D341Med (cell line): ENCODE measurements at places on chromosomes 3 and 15.

- peak; percentile 98 for DNase-seq
Observed at GRCh38 chr15:74937590-74938371, at the start of gene COX5A. Gene COX5A (minus strand): TSS chr15:74938073. CDS start chr15:74938014, 59 bp downstream.

DNA sequence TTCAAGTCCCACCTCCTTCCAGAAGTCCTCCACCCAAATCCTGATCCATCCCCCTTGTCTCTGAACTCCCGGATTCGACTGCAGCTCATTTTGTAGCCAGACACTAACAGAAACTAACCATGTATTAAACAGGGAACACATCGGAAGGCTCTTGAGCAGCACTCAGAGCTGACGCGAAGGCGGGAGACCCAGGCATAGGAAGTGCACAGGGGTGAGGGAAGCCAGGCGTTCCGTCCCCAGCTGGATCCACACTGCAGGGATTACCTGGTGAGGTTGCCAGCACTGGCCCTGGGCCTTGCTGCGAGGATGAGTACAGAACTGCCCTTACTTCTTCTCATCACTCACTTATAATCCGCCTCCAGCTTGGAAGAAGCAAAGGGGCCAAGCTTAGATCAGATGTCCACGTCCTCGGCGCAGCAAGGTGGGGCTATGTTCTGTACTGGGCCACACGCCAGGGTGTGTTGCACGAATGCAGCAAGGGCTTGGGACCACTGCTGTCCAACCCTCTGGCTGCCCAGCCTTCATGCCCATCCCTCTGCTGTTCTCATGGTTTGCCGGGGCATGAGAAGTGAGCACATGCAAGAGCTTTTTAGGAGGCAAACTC is 124.2 kb upstream of the SMAD3 start:
- DNase-seq: no peak

DNA sequence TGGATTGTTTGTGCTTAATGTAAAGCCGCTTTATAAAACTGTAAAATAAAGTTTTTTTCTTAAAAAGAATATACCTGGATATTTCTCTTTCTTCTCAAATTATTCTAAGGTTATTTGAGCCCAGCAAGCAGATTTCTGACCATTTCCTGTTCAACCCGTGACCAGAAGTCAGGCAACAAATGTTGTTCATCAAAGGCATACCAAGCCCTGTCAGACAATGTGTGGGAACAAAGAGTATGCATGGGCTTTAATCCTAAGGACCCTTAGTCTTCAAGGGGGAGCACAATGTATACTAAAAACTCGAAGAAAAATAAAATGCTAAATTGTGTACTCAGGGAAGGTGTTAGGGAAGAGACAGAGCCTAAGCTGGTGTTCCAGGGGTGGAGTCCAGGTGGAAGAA is 26.6 kb upstream of the PAQR5 start:
- no peak for DNase-seq

- peak; percentile 71 for DNase-seq
Observed at GRCh38 chr3:159322322-159322939, 520.6 kb downstream of the MFSD1 start.

DNA sequence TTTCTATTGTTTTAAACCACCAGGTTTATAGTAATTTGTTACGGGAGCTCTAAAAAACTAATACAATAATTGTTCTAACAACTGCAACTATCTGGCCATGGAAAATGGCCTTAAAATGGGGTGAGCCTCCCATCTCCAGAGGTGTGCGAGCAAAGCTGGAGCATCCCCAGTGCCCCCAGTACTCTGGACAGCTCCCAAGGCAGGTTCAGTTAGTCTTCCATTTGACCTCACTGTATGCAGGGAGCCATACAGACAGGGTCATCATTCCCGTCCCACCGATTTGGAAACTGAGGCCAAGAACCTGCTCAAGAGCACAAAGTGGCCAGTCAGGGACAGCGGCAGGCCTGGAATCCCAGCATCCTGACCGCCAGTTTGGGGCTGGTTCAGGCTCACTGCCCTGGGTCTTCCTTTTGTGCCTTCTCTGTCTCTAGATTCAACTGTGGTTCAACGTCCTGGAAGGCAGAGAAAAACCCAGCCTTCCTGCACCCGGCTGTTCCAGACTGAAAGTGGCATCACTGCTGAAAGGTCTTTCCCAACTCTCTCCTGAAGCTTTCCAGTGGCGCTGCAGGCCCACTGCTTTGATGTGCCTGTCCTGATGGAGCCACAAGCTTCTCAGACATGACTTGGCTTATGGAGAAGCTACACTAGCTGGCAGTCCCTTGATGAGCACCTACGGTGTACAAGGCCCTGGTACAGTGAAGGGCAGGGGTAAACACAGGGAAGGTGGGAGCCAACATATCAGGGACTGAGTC is 76.6 kb upstream of the LINGO1 start:
- no peak for DNase-seq

GRCh38 chr15:69793781-69794451 is 303.8 kb downstream of the TLE3 start:
- no peak for DNase-seq

DNA sequence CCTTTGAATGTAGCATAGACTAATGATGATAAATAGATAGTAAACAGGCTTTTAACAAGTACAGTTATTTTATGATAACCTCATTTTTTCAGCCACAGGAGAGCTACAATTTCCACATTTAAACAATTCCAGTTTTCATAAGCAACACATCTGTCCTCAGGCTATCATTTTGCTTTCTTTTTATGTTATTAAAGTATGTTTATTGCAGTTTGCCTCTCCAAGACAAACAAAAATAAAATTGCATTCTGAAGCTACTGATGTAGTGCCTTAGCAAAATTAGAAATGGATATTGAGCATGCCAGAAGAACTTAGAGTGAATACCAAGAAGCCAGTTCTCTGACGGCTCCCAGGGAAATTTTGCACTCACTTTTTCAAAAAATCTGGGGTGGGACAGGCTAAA is 140.6 kb upstream of the ABHD17C start:
- DNase-seq: no peak

GRCh38 chr15:86829245-86829644 is 749.6 kb downstream of the AGBL1 start:
- DNase-seq: no peak

GRCh38 chr3:98577178-98577895 is 16.1 kb downstream of the CPOX start:
- no peak for DNase-seq

- DNase-seq: no peak
Observed at GRCh38 chr3:109265295-109265694, 51.0 kb downstream of the DPPA2 start.

DNA sequence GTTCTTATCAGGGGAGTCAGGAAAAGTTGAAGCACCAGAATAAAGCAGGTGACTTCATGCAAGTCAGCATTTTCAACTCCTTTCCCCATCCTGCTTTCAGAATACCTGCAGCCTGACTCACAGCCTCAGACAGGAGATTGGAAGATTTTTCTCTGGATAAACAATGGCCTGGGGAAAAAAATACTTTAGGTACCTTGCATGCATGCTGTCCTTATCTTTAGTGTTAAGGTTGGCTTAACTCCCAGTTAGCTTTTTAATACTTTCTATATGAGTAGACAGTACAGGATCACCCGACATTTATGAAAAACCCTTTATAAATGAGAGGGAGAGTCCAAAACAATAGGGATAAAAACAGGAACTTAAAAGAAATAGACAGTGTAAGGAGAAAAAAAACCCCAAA is 53.6 kb downstream of the PAK2 start:
- DNase-seq: no peak

DNA sequence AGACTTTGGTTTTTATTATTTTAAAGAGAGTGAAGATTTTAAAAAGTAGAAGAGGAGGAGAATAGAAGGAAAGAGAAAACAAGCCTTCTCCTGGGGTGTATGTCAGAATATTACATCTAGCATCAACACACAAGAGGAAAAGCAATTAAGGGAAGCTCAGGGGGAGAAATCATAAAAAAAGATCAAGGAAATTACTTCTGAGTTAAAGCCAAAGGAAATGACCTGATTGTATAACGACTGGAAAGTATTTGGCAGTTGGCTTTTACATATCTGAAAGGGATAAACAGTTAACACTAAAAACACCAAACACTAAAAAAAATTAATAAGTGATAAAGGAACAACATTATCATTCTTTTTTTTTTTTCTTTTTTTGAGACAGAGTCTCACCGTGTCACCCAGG is 58.4 kb downstream of the CPNE4 start:
- DNase-seq: no peak

- no peak for DNase-seq
Observed at GRCh38 chr3:194224471-194225417, 88.8 kb downstream of the HES1 start.

GRCh38 chr3:189368384-189368783 is 196.6 kb downstream of the TPRG1 start:
- no peak for DNase-seq

- no peak for DNase-seq
Observed at GRCh38 chr3:129572603-129573002, 29.6 kb downstream of the H1-8 start.

GRCh38 chr3:173395412-173396181 is 1.9 kb upstream of the NLGN1 start:
- peak; percentile 85 for DNase-seq

GRCh38 chr15:65361708-65362459 is 15.9 kb downstream of the IGDCC3 start:
- no peak for DNase-seq

- no peak for DNase-seq
Observed at GRCh38 chr15:40134885-40135284, 26.0 kb upstream of the BUB1B start.

- no peak for DNase-seq
Observed at GRCh38 chr3:46695177-46695961, 1.9 kb upstream of the ALS2CL start.

DNA sequence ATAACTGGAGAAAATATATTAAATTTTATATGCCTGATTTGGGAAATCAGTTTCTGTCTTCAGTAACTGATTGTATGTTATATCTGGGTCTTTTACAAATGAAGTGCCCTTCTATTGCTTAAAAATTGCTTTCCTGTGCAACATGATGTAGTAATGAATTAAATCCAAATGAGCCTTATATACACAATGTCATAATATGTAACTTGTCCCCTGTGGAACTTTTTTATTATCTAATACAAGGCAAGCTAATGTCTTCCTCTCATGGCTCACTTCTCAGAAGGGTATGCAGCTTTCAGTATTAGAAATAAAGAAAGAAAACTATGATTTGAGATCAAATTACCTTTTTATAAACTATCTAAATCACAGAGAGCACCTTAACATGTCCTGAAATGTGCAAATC is 248.9 kb downstream of the NAALADL2 start:
- DNase-seq: no peak

DNA sequence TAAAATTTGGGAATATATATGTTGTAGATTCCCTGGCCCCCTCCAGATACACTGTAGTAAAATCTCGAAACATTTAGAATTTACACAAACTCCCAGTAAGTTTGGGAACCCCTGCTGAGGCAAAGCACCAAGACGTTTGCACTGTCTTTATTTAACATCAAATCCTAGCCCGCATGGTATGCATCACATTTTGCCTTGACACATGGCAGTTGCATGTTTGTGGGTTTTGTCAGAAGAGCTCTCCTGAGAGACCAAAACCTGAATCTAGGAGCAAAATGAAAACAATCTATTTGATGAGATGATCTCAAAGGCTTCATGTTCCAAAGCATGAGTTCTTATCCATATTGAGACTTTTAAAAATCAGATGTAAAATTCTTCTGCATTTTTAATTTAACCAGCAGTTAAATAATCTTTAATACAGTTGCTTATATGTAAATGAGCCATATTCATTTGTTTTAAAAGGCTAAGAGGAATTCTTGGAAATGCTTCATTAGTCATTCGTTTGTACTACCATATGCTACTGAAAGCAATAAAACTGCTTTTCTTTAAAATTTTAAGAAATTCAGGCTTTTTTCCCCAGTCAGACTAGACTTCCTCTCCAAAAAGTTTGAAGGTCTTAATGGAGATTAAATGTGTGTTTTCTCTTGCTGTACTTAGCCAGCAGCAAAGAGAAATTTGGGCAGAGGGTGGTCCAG is 105.2 kb upstream of the BOC start:
- DNase-seq: no peak

DNA sequence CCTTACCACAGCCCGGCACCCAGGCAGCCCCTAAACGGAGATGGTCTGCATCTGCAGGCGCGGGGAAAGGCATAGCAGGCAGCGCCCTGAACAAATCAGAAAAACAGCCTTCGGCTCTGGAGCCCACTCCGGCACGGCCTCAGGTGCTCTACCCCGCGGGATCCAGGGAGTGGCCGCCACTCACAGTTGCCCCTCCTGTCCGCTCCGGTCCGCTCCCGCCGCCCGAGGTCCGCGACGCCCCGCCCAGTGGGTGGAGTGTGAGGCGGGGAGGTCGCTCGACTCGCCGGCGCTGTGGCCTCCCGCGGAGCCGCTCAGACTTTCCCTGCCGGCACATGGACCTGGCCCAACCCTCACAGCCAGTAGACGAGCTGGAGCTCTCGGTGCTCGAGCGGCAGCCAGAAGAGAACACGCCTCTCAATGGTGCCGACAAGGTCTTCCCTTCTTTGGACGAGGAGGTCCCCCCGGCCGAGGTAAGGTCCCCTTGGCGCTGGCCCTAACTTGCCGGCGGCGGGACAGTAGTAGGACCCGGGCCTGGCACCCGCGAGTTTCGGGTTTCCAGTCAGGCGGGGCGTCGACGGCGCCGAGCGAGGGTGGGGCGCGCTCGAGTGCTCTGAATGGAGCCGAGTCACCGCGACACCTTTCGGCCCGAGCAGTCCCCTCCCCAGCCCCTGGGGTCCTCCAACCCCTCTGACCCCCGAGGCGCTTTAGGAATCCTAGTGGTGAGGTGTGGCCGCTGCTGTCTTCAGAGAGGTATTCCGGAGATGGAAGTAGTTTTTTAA is at the start of gene C3orf52:
TSS of gene C3orf52 (plus strand) at position 314 of the 779 bp plus-strand sequence. CDS start at position 333, 19 bp downstream.
- DNase-seq: peak; percentile 72

GRCh38 chr15:64247906-64248541 is 85.2 kb upstream of the PPIB start:
- no peak for DNase-seq

- no peak for DNase-seq
Observed at GRCh38 chr15:67794832-67795574, 30.3 kb upstream of the SKOR1 start.

DNA sequence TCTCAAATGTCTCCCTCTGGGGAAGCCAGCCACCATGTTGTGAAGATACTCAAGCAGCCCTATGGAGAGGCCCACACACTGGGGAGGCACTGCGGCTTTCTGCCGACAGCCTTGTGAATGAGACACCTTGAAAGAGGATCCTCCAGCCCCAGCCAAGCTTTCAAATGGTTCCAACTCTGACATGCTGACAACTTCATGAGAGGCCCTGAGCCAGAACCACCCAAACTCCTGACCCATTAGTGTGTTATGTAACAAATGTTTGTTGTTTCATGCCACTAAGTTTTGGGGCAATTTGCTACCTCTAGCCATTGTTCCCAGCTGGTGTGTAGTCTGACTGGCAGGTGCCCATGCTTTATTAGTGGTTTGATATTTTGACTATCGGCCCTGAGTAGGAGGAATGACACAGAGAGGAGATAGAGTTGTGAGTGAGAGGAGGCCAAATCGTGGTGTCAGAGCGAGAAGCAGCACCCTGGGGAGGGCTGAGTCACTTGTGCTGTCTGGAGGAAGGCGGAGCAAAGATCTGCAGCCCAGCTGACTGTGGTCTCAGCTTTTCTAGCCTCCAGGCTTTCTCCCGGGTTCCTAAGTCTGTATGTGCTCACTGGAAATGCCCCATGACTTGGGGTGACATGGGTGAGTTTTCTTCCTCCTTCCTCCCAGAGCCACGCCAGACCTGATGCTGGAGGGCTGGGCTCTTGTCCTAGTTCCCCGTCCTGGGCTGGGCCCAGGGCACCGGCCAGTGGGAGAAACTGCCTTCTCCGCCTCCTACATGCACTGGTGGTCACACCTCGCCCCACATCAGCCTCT is 56.7 kb upstream of the BLM start:
- no peak for DNase-seq
